AG10803 (cell line): ENCODE measurements at places on chromosomes 16 and 17.

DNA sequence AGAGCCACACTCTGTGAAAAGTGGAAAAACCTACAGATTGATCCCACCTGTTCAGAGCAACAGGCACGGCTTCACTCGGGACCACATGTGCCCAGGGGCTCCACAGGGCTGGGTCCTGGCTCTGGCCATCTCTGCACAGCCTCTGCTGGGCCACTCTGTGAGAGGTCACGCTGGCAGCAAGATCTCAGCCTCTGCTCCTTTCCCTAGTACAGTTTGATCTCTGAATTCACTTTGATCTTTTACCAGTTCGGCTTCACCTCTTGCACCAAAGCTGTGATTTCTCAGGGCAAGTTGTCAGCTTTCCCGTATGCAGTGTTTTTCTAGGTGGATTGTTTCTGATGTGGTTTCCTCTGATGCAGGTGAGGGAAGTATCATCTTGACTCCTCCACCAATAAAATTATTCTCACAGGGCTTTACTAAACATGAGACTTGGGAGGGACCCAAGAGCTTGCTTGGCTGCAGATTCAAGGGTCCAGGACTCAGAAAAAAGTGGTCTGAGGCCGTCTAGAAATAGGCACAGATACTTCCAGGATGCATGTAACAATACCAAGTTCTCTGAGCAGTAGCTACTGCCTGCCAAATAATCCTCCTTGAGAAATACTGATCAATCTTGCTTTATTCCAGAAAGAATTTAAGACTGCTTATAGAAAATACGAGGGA is 24.0 kb upstream of the ALDH3A1 start:
- DNase-seq, result no peak

DNA sequence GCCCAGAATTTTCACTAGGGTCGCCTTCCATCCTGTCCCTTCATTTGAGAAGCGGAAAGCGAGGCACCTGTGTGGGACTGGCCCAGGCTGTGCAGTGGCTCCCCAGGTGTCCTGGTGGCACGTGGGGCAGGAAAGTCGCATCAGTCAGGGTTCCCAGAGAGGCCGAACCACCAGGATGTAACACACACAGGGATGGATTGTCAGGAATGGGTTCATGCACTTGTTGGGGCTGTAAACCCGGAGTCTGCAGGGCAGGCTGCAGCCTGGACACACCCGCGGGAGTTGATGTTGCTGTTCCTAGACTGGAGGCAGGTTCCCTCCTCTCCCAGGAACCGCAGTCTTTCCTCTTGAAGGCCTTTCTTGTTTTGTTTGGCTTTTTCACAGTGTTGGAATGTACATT is 30.7 kb upstream of the RPTOR start:
- DNase-seq, result peak; percentile 34

- peak; percentile 25 for DNase-seq
Observed at GRCh38 chr17:31560616-31561235, 169.3 kb downstream of the RAB11FIP4 start.

DNA sequence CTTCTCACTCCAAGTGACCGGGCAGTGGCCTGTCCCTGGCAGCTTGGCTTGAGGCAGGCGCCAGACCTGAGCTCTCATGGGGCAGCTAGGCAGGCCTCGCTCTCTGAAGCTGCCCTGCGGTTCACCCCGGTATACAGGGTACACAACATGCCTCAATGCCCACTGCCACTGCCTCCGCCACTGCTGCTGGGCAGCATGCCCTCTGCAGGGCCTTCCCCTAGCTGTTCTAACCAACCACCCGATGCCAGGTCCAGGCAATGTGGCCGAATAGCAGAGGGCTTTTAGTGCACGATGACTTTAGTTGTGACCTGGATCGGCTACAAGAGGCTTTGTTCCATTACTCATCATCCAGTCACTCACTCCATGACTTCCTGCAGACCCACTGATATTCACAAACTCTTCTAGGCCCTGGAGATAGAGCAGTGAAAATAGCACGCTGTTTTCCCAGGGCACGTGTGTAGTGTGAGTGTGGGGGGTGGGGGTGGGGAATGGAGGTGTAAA is 19.7 kb downstream of the CDC42EP4 start:
- peak; percentile 58 for DNase-seq

DNA sequence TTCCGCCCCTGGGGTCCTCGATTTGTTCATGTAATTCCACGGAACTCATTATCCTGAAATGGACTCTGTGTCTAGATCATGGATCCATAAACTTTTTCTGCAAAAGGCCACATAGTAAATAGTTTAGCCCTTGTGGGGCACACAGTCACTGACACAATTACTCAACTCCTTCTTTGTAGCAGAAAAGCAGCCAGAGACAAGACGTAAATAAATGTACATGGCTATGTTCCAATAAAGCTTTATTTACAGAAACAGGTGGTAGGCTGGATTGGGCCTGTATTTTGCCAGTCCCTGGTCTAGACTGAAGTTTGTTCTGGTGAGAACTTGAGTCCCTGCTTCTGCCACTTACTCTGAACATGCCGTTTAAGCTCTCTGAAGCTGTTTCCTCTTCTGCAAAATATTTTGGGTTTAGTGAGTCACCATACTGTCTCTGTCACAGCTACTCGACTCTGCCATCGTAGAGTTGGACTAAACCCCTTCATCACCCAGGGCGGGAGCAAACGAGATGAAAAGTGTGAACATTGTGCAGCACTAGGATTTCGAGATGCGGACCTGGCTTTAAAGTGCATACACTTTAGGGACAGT is 61.9 kb upstream of the FOXF1 start:
- no peak for DNase-seq

- no peak for DNase-seq
Observed at GRCh38 chr17:81705518-81706231, 2.5 kb downstream of the MRPL12 start.

DNA sequence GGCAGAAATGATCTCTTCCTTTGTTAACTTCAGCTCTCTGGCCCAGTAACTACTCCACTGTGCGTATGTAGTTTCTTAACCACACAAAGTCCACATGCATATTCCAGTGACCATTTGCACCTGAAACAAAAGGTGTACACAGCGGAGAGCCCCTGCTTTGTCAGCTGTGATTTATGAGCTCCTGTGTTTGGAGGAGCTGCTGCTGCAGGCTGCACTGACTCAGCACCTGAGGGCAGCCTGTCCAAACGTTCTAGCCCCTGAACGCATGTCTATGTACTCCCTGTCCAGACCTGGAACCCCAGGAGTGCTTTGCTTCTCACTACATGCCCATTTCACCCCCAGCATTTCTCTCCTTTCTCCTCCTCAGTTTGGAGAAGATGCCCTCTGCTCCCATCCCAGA is 216.1 kb downstream of the ABCC12 start:
- DNase-seq, result no peak

DNA sequence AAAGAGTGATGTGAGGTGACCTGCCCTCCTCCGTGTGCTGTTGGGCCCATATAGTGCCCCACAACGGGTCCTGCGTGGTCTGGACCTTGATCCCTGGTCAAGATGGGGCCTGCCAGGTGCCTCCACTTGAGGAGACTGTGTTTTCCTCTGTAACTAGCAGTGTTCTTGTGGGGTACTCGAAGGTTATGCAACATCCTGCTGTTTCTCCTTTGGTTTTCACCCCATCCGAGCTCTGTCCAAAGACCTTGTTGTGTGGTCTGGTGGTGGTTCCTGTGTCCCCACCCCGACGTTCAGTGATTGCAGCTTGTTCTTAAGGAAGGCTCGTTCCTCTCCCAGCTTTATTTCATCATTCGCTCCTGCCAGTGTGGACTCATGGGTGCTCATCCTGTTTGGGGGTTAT is 38.7 kb upstream of the ZNF750 start:
- no peak for DNase-seq

DNA sequence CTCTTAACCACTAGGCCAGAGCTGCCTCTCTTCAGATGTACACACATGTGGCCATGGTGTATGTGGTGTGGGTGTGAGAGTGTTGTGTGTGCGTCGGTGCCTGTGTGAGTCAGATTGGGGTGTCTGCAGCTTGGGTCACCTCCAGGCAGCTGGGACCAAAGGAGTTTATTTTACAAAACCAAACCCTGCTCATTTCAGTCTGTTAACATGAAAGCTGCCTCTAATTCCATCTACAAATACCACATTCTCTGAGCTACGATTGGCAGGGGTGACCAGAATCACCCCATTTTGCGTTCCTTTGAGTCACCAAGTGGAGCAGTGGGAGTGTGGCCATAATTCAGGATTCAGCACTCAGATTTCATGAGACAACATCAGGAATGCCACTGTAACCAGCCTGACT is 105.3 kb downstream of the IRX5 start:
- peak; percentile 72 for DNase-seq

- peak; percentile 46 for DNase-seq
Observed at GRCh38 chr17:18258356-18259038, at the start of gene FLII. FLII (minus strand) TSS chr17:18258738; CDS start chr17:18258690, 48 bp downstream.

GRCh38 chr16:50747207-50747956 is 5.5 kb downstream of the CYLD start:
- no peak for DNase-seq

DNA sequence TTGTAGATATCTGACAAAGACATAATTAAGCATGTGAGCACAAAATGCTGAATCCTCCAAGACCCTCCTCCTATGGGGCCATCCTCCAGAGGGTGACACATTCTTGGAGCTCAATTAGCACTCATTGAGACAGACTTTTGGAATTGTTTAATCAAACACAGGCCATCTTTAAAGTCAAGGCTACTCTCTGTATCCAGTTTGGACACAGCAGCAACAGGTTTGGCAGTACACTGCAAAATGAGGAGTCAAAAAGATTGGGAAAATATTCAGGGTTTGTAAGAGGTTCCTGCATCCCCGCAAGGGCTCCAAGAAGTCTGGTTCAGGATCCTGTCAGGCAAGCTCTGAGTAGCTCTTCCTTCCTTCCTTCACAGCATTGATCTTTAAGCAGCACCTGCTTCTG is 1.3 kb downstream of the ITFG1 start:
- DNase-seq, result no peak

- no peak for DNase-seq
Observed at GRCh38 chr17:41917679-41918313, 955 bp downstream of the ACLY start.

DNA sequence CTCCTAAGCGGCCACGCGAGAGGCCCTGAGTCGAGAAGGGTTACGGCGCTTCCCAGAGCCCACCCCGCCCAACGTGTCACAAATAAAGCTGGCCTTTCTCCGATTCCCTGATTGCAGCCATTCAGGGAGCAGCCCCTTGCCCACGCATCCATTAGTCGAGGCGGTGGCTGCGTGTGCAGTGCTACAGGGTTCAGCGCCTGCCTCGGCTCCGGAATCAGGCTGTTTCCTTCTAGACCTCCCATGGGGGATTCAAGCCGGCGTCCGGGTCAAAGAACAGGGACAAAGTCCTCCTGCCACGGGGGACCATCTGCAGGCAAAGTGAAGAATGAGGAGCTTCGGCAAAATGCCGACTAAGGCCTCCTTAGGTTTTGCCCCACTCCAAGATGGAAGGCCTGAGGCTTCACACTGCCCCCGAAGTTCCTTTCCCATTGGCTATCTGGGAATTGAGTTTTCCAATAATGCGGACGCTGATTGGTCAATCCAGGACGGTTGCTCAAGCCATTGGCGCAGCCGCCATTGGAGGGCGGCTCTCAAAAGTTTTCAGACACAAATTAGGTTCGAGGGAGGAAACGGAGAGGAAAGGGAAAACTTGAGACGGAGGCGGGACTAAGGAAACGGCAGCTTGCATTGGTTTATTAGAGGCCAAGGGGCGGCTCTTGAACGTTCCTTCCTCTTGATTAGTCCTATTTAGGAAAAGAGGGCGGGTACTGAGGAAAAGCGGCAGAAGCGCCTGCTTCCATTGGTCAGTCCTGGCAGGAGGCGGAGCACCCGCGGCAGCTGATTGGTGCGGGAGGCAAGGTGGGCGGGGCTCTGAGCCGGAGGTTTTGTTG is 430 bp upstream of the KATNB1 start:
- DNase-seq, result peak; percentile 100

DNA sequence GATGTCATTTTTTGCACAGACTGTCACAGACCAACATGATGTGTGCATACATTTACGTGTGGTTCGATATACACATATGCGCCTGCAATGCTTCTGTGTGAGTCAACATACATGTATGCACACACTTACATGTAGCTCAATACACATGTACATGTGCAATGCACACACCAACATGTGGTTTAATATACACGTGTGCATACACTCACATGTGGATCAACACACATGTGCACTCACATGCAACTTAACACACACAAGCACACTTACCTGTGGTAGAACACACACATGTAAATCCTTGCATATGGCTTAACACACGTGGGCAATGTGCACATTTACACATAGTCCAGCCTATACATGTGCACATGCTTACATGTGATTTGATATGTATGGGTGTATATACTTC is 97.5 kb downstream of the CYLD start:
- DNase-seq, result no peak

DNA sequence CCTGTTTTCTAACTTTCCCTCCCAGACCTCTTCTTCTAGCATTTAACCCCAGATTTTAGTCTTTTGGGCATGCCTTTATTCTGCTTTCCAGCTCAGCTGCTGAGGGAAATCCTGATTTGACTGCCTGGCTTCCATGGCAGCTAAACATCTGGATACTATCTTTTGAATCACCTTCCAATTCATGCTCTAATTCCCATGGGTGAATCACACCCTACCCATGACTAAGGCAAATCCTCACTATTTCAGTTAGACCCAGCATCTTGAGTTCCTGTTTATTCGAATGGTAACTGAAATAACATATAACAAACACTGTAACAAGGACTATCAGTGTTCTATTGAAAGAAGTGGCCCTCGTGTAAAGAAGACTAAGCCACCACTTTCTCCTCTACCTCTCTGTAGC is 29.8 kb downstream of the CA10 start:
- no peak for DNase-seq

- no peak for DNase-seq
Observed at GRCh38 chr16:80887062-80887461, 82.7 kb upstream of the CDYL2 start.

- no peak for DNase-seq
Observed at GRCh38 chr17:19342611-19343255, 19.8 kb downstream of the B9D1 start.

- DNase-seq, result no peak
Observed at GRCh38 chr16:83929811-83930555, 23.1 kb upstream of the OSGIN1 start.

DNA sequence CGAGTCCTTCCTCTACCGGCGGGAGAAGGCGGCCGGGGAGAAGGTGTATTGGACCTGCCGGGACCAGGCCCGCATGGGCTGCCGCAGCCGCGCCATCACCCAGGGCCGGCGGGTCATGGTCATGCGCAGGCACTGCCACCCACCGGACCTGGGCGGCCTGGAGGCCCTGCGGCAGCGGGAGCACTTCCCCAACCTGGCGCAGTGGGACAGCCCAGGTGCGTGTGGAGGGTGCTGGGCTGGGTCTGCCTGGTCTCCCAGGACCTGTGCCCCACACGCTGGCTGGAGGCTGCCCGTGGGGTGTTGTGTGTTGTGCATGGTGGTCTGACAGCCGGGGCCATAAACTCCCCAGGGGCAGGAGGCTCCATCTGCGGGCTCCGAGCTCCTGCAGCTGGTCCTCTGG is 25.4 kb downstream of the FLYWCH1 start:
- DNase-seq, result no peak

DNA sequence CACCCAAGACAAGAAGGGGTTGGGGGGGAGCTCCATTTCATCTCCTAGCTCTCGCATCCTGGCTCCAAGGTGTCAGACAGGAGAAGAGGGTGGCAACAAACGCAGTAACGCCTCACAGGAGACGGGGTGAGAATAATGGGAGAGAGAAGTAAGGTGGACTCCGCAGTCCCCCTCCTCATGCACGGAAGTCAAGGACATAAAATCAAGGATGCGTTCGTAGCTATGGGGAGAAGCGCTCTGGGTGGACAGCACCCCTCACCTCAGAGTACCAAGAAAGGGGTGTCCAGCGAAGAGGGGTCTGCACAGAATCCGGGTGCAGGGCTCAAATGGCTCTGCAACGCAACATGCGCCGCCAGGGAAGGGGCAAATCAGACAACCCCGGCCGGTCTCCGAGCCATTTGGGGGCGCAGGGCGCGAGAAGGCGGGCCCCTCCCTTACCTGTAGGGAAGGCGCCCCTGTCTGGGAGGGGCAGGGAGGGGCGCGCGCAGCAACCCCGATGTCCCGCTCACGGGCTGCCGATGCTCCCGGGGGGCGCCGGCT is 555 bp downstream of the HDAC5 start:
- no peak for DNase-seq
